Naive thymus-derived CD8-positive, alpha-beta T cell (primary cell): ENCODE measurements at places on chromosomes 6 and 20. TPM values are rescaled to one million over a fixed set of nuclear protein-coding genes. Genes with fewer than 3 reads are reported as not detected.

GRCh38 chr6:43786664-43787329 lies 16.8 kb downstream of the VEGFA start:
- no peaks in the 10 kb centered on the region for H3K36me3 ChIP-seq
- H3K4me1 ChIP-seq = no peaks in the 10 kb centered on the region
- no peak overlapping the region for H3K27ac ChIP-seq
- no peak for DNase-seq
- H3K27me3 ChIP-seq = no peaks in the 10 kb centered on the region

DNA sequence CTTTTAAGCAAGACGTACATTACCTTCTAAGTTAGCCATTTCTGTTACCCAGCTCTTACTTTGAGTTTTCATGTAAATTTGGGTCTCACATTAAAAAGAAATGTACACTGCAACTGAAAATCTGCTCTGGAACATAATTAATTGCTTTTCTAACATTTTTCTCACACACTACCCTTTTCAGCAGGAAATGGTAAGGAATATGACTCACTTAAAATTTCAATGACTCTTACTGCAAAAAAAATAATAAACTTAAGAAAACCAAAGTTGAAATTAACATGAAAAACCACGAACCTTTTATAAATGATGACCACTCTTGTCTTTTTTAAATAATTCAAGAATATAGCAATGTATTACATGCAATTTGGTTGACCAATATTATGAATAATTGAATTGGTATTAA lies 1.3 kb downstream of the CGA start:
- H3K36me3 ChIP-seq = no peaks in the 10 kb centered on the region
- peaks cover 5% of the 10 kb centered on the region for H3K27me3 ChIP-seq
- no peak overlapping the region for H3K27ac ChIP-seq
- no peak for DNase-seq
- no peak overlapping the region for H3K4me3 ChIP-seq

DNA sequence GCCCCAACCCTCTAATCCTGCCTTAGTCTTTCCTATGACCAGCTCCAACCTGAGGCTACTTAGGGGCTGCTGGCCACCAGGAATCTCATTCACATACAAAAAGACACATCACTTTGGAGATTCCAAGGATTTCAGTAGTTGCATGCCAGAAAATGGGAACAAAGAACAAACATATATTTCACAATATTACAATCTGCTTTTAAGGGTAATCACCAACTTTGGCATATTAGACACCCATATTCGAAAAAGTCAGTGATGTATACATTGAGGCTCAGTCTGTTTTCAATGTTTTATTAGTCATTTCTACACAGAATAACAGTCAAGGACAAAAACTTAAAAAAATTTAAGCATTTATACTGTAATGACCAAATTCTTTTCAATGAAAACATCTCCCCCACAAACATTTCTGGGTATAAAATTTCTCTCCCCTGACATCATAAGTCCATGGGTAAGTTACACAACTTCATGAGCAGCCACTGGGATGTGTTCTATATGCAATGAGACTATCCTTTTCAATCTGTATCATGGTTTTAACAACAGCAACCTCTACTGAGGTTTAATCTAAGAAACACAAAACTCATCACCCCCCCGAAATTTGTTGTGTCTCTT lies 103.5 kb downstream of the MAP7 start:
- no peak overlapping the region for H3K27ac ChIP-seq
- H3K27me3 ChIP-seq = no peaks in the 10 kb centered on the region
- H3K36me3 ChIP-seq = peaks cover 7% of the 10 kb centered on the region
- no peak for DNase-seq
- H3K4me1 ChIP-seq = no peaks in the 10 kb centered on the region

The SPATA25 gene
- 4.1 TPM for total RNA-seq

The GJA10 gene
- not detected for total RNA-seq
